Upper lobe of right lung (tissue), 1 donor: ENCODE measurements at places on chromosomes 6 and 20.

GRCh38 chr20:52761867-52762266 lies 210.3 kb upstream of the TSHZ2 start:
- H3K4me3 ChIP-seq: no peak overlapping the region
- H3K4me1 ChIP-seq: no peaks in the 10 kb centered on the region
- H3K27ac ChIP-seq: no peak overlapping the region
- H3K27me3 ChIP-seq: no peaks in the 10 kb centered on the region

- peaks cover 25% of the 10 kb centered on the region for H3K36me3 ChIP-seq
- H3K4me1 ChIP-seq: no peaks in the 10 kb centered on the region
- H3K4me3 ChIP-seq: no peak overlapping the region
- H3K27ac ChIP-seq: peak overlapping the region; percentile 42
- no peaks in the 10 kb centered on the region for H3K27me3 ChIP-seq
Observed at GRCh38 chr6:32163559-32164258, 686 bp upstream of the EGFL8 start.

GRCh38 chr6:116971959-116972358 lies 94.9 kb downstream of the RFX6 start:
- DNase-seq: no peak
- H3K36me3 ChIP-seq: no peaks in the 10 kb centered on the region
- no peaks in the 10 kb centered on the region for H3K4me1 ChIP-seq

DNA sequence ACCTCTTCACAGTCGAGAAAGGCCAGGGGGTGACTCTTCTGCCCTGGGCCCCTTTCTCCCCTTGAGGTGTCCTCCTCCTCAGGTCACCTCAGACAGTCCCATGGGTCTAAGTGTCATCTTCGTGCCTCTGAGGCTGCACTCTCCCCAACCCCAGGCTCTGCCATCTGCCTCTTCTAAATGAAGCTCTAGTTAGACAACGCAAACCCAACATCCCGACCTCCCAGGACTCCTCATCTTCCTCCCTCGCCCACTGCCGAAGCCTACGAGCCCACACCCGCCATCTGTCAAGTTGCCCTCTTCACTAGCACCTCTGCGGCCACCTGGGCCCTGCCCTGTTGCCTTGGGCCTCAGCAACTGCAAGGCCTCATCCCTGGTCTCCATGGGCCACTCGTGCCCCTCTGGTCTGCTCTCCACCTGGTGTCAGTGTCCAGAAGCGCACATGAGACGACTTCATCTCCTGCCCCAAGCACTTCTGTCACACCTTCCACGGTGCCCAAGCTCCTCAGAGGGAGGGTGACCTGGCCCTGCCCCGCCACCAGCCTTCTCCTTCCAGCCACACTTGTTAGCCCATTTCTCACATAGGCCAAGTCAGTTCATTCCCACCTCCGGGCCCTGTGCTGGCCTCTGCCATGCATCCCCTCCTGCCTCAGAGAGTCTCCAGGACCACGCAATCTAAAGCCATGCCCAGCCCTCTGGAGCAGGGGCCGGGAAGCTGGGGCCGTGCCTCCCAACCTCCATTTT lies 53.8 kb downstream of the RRBP1 start:
- no peak overlapping the region for H3K4me3 ChIP-seq
- H3K4me1 ChIP-seq: no peaks in the 10 kb centered on the region
- H3K36me3 ChIP-seq: peaks cover 97% of the 10 kb centered on the region
- H3K27ac ChIP-seq: no peak overlapping the region
- H3K27me3 ChIP-seq: no peaks in the 10 kb centered on the region

GRCh38 chr6:143842461-143842901 lies 657 bp upstream of the LTV1 start:
- H3K27ac ChIP-seq: peak overlapping the region; percentile 97
- peaks cover 16% of the 10 kb centered on the region for H3K4me1 ChIP-seq
- peak overlapping the region; percentile 91 for H3K4me3 ChIP-seq
- no peak for DNase-seq
- H3K27me3 ChIP-seq: no peaks in the 10 kb centered on the region

- H3K4me1 ChIP-seq: no peaks in the 10 kb centered on the region
- no peaks in the 10 kb centered on the region for H3K27me3 ChIP-seq
- DNase-seq: no peak
- no peaks in the 10 kb centered on the region for H3K36me3 ChIP-seq
Observed at GRCh38 chr6:162181111-162181510, 546.5 kb downstream of the PRKN start.

GRCh38 chr6:7721649-7722048 lies 4.2 kb upstream of the BMP6 start:
- DNase-seq: no peak
- no peaks in the 10 kb centered on the region for H3K27me3 ChIP-seq
- no peaks in the 10 kb centered on the region for H3K36me3 ChIP-seq

DNA sequence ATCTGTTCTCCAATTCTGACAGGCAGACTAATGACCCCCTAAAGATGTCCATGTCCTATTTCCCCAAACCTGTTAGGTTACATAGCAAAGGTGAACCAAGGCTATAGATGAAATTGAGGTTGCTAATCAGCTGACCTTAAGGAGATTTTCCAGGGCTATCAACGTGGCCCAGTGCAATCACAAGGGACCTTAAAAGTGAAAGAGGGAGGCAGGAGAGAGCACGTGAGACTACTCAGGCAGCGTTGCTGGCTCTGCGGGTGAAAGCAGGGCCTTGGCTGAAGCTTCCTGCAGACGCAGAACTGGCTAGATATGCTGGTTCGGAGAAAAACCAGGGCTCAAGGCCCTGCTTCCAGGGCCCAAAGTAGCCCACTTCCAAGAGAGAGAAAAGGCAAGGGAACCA lies 78.7 kb downstream of the NCOA7 start:
- no peak overlapping the region for H3K27ac ChIP-seq
- H3K4me1 ChIP-seq: peaks cover 7% of the 10 kb centered on the region
- H3K36me3 ChIP-seq: no peaks in the 10 kb centered on the region
- H3K27me3 ChIP-seq: no peaks in the 10 kb centered on the region
- no peak for DNase-seq

- peak overlapping the region; percentile 97 for H3K27ac ChIP-seq
- H3K36me3 ChIP-seq: peaks cover 40% of the 10 kb centered on the region
- peak; percentile 76 for DNase-seq
- H3K4me1 ChIP-seq: peaks cover 22% of the 10 kb centered on the region
- peak overlapping the region; percentile 83 for H3K4me3 ChIP-seq
- H3K27me3 ChIP-seq: no peaks in the 10 kb centered on the region
Observed at GRCh38 chr20:62303340-62304226, 786 bp downstream of the ADRM1 start.

DNA sequence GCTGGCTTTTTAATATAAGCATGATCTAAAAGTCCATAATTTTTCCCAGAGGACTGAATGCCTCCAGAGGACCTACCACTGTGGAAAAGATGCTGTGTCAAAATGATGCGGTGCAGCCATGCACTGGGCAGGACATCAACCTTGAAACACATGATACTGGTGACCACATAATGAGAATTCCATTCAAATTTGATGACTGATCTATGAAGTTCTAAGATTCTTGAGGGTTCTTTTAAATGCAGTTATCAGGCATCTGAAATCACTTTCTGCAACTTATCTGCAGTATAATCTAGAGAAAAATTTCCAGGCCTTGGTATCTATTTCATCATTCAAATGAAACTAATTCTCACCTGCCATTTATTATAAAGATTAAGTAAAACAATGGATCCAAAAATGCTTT lies 15.0 kb upstream of the MARCKS start:
- H3K4me1 ChIP-seq: no peaks in the 10 kb centered on the region
- no peak for DNase-seq
- no peaks in the 10 kb centered on the region for H3K36me3 ChIP-seq
- H3K4me3 ChIP-seq: no peak overlapping the region
- no peaks in the 10 kb centered on the region for H3K27me3 ChIP-seq

GRCh38 chr6:168658059-168658458 lies 217.1 kb downstream of the SMOC2 start:
- H3K4me3 ChIP-seq: no peak overlapping the region
- no peak overlapping the region for H3K27ac ChIP-seq
- no peaks in the 10 kb centered on the region for H3K4me1 ChIP-seq
- no peaks in the 10 kb centered on the region for H3K27me3 ChIP-seq
- no peaks in the 10 kb centered on the region for H3K36me3 ChIP-seq

GRCh38 chr20:3400260-3401155 lies 7.0 kb downstream of the DNAAF9 start:
- no peak for DNase-seq
- H3K4me1 ChIP-seq: peaks cover 10% of the 10 kb centered on the region
- no peak overlapping the region for H3K27ac ChIP-seq
- no peaks in the 10 kb centered on the region for H3K27me3 ChIP-seq

GRCh38 chr6:30932665-30933365 lies 845 bp upstream of the SFTA2 start:
- no peak overlapping the region for H3K4me3 ChIP-seq
- H3K27ac ChIP-seq: peak overlapping the region; percentile 80
- H3K27me3 ChIP-seq: no peaks in the 10 kb centered on the region
- H3K4me1 ChIP-seq: peaks cover 5% of the 10 kb centered on the region
- no peaks in the 10 kb centered on the region for H3K36me3 ChIP-seq
- DNase-seq: no peak

- H3K4me1 ChIP-seq: peaks cover 10% of the 10 kb centered on the region
- no peak for DNase-seq
- H3K36me3 ChIP-seq: no peaks in the 10 kb centered on the region
- no peak overlapping the region for H3K27ac ChIP-seq
Observed at GRCh38 chr6:138509371-138509770, 10.1 kb upstream of the NHSL1 start.

DNA sequence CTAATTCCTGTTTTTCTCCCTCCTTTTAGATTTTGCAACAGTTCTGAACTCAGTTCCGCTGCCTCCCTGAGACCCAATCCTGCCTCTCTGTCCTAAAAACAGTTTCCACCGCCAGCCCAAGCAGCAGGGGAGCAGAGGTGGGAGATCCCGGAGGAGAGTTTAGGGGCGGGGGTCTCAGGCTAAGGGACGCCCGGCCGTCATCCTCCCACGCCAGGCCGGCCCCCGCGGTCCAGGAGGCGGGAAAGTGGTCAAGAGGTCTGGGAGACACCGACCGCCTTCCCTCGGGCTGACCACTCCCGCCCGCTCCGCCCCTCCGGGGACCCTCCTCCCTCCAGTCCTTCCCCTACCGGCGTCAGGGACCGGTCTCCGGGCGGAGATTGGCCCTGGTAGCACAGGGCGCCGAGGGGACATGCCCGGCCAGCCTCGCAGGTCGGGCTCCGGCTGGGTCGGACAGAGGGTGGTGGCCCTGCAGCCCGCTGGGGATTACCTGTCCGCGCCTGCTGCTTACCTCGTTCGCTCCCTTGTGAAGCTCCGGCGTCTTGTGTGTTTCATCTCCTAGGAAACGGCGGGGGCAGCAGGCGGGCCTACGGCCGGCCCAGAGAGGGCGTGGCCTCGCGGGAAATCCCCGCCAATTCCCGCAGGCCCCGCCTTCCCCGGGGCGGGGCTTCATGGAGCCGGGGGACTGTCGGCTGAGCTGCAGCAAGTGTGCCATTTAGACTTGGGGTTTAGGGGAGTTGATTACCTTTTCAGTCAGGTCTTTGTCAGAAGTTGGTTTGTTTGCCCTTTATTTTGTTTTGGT lies at the start of gene MAK:
Gene MAK, minus strand, starts transcription at position 545 of the 799 bp plus-strand sequence. CDS start 7,891 bp downstream, outside the sequence.
- peak within 1 kb of the TSS; percentile 56 for H3K4me3 ChIP-seq
- H3K36me3 ChIP-seq: no peaks in the 10 kb centered on the region
- H3K4me1 ChIP-seq: peaks cover 5% of the 10 kb centered on the region
- peaks cover 22% of the 10 kb centered on the region for H3K27me3 ChIP-seq

DNA sequence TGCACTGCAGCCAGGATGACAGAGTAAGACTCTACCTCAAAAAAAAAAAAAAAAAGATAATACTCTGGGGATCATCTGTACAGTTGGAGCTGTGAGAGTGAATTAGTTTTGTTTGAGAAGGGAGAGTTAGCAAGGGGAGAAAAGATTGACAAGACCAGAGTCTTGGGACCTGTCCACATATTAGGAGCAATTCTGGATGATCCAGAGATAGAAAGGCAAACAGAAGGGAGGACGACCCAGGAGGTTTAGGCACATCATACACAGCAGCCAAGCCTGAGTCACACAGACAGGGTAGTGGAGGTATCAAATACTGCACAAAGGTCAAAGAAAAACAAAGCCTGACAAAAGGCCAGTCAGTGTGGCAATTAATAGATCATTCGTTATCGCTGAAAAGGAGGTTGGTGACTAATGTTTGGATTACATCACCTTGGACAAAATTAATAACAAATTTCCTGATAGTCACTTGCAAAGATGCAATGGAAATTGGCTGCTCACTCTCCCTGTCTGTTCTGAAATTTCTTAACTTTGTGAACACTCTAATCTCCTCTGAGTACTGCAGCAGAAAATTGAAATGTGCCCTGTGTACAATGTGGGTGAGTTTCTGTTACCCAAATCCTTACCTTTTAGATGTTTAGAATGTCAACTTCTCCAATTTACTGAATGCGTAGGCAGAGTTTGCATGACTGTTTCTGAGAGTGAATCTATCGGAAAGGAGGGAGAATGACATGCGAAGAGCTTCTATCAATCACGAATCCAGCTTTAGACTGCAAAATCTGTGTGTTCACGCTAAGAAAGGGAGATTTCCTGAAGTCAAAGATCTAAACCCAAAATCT lies 105.4 kb downstream of the TSHZ2 start:
- no peak overlapping the region for H3K27ac ChIP-seq
- no peaks in the 10 kb centered on the region for H3K27me3 ChIP-seq
- H3K4me1 ChIP-seq: peaks cover 14% of the 10 kb centered on the region
- DNase-seq: no peak
- H3K36me3 ChIP-seq: no peaks in the 10 kb centered on the region
- no peak overlapping the region for H3K4me3 ChIP-seq
